ENCODE measurements at places on chromosomes 12 and 14.

DNA sequence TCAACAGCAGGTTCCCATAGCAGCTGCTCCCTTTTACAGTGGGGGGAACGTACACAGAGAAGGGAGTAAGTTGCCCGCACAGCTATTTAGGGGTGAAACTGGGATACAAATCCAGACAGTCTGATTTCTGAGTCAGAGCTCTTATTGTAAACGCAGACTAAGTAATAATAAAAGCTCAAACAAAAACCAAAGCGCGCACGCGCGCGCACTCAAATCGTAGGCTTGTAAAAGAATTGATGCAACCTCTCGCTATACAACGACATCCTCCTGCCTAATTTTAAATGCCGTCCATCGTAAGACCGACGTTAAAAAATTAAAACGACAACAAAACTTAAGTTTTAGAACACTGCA, 747 bp upstream of the DACT1 start:
- no peak for DNase-seq

GRCh38 chr14:89248411-89249064, 168.5 kb downstream of the FOXN3 start:
- no peak for DNase-seq

GRCh38 chr12:44143175-44143574, 307.3 kb downstream of the TMEM117 start:
- no peak for DNase-seq

GRCh38 chr14:56580221-56580711, 668 bp downstream of the TMEM260 start:
- DNase-seq, result no peak

GRCh38 chr14:95770777-95771176, 56.9 kb upstream of the TCL1A start:
- no peak for DNase-seq

- no peak for DNase-seq
These were observed 194.8 kb upstream of the DCN start for GRCh38 chr12:91377436-91377835.

GRCh38 chr12:56894698-56895368, 39.4 kb downstream of the SDR9C7 start:
- no peak for DNase-seq

- no peak for DNase-seq
These were observed 5.6 kb downstream of the GMFB start for GRCh38 chr14:54483073-54483745.

GRCh38 chr14:22010545-22011252, 337.1 kb upstream of the OR4E1 start:
- DNase-seq, result no peak

- DNase-seq, result no peak
These were observed 886.7 kb downstream of the NRXN3 start for GRCh38 chr14:79056879-79057278.

- DNase-seq, result no peak
These were observed 199.2 kb upstream of the EEA1 start for GRCh38 chr12:93128332-93128707.

- DNase-seq, result no peak
These were observed 38.4 kb upstream of the OR4E1 start for GRCh38 chr14:21712036-21712435.

All from T-helper 22 cell (primary cell).